ENCODE measurements at places on chromosomes 3 and 15.

- no peak for DNase-seq
Measured at GRCh38 chr3:133829310-133829707, 23.7 kb downstream of the SRPRB start.

- no peak for DNase-seq
Measured at GRCh38 chr3:124639406-124640237, 90.6 kb upstream of the UMPS start.

GRCh38 chr15:100661156-100661555 is 58.8 kb downstream of the ASB7 start:
- no peak for DNase-seq

GRCh38 chr3:11607816-11608215 is 35.9 kb downstream of the VGLL4 start:
- DNase-seq = no peak

DNA sequence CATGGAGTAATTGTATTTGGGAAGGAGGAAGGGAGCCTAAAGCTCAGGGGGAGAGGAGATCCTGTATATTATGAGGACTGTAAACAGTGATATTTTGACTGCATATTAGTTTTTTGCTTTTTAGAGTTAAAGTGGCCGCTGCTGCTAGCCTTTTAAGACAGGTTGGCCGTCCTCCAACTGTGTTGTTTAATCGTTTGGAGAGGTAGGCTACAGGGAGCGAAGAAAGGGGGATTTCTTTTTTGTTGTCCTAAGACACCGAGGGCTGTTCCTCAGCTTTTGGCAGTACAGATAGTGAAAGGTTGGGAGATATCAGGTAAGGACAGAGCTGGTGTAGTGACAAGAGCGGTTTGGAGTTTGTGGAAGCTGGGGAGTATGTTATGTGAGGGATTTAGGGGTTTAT is 38.2 kb upstream of the RNF7 start:
- no peak for DNase-seq

All from NCI-H748 treated with DMSO at 0.1 percent for 48 hours (cell line).